ENCODE measurements at places on chromosomes 11 and 22.

DNA sequence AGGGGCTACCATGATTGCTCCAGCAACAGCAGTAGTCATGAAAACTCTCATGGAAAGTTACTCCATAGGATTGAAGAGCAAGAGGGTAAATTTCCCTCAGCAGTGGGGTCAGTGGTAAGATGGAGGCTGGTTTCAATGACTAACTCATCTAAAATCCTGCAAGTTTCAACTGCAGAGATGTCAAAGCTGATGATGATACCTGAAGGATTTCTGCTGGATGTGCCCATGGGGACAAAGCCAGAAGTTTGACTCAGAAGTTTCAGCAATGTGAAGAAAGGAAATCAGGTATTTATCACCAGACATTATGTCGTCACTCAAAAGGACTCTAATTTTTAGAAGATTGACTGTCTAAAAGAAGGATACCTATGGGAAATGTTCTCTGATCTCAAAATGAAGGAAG, 29.1 kb downstream of the RAB38 start:
- DNase-seq = no peak

GRCh38 chr11:6640985-6641701, 14.5 kb downstream of the DCHS1 start:
- no peak for DNase-seq

GRCh38 chr11:105092256-105093239, 47.0 kb downstream of the CARD18 start:
- DNase-seq = no peak

DNA sequence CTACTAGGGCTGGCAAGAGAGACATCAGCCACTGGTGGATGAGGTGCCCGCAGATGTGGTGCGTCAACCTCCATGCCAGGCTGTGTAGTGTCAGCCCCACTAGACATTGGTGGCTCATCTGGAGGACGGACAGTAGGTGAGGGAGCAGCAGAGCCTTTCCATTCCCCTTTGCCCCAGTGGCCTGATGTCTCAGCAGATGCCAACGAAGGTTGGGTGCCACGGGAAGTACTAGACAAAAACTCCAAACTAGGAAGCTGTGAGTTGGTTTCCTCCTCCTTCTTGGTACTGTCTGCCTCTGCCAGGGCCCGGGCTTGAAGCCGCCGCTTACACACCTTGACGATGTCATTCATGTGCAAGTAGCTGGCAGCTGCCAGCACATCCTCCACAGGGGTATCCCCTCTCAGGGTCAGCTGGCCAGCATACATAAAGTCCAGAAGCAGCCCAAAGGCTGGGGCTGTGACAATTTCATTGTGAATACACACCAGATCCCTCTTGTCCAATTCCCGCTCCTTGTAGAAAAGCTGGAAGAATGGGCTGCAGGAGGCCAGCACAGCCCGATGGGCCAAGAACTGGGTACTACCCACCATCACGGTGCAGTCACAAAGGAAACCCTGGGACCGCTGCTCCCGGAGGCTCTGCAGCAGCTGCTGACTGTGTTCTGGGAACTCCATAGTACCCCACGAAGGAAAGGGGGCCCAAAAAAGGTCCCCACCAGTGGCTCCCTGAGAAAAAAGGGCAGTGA, 795 bp downstream of the ZBTB3 start:
- no peak for DNase-seq

DNA sequence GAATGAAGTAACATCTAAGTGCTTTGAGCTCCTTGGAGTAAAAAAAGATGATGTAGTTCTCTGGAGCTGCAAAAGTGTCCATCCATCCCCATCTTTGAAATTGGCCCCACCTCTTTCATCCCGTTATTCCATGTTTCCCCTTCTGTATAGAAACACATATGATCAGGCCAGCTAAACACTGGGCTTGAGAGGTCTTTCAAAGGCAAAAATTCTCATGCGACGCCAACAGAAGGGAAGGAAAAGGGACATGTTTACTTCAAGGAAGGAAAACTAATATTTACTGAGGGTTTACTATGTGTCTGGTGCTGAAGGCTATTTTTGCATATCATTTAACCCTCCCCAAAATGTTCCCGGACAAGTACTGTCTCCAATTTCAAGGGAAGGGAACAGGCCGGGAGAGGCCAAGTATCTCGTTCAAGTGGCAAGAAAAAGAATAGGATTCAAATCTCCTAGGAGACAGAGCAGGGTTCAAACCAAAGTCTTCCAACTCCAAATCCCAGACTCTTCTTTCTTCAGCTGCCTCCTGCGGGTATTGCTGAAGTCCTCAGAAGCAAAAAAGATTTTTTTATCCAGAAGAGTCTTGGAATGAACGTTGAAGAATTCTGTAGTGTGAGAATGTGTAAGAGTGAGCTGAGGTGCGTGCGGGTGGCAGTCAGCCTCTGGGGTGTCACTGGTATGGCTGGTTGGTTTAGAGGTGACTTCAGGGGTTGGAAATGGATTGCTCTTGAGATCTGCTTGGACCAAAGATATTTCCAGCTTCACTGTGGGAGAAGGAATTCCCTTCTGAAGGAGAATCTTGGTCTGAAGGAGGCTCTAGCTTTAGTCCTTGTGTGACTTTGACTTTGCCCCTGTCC, 10.1 kb downstream of the TECTA start:
- DNase-seq = no peak

GRCh38 chr11:13776134-13776815, 107.8 kb downstream of the FAR1 start:
- DNase-seq = peak; percentile 19

- DNase-seq = no peak
Measured at GRCh38 chr22:44740307-44740706, 12.1 kb upstream of the ARHGAP8 start.

- DNase-seq = no peak
Measured at GRCh38 chr11:35794333-35794732, 131.8 kb downstream of the TRIM44 start.

DNA sequence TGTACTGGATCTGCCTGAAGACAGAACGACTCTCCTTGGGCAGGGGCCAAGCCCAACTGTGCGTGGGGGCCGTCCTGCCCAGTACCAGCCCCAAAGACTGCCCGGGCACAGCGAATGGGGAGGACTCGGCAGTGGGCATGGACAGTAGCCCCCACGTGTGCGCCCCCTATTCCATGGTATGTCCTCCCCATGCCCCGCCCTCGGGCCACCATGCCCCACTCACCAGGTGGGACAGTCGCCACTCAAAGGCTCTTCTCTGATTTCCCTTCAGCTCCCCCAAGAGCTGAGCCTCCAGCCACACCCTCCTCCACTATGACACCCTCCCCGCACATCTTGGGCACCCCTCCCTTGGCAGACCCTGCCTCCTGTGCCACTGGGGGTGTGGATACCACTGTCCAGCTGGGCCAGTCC, 43.5 kb downstream of the GNB1L start:
- DNase-seq = no peak

DNA sequence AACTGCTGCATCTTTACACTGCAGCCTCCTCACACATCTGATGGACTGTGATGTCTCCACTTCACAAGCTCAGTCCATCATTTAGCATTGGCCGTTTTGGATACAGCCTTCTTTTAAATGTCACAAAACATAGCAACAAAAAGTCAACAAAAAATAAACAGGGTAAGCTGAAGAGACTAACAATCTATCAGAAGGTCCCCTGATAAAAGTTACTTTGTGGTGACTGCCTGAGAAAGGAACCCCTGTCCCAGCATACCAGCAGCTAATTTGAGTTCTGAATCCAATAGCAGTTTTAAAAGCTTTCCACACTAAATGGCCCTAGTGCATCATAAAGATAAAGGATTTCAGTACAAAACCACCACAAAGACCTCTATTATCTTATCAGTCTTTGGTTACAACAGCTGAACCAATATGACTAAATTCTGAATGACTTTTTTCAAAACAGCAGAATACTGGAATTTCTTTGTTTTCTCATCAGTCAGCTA, 162.4 kb downstream of the SOX6 start:
- no peak for DNase-seq

- no peak for DNase-seq
Measured at GRCh38 chr11:114326151-114326550, 30.0 kb downstream of the NNMT start.

- DNase-seq = no peak
Measured at GRCh38 chr11:114773541-114774338, 95.4 kb downstream of the NXPE2 start.

DNA sequence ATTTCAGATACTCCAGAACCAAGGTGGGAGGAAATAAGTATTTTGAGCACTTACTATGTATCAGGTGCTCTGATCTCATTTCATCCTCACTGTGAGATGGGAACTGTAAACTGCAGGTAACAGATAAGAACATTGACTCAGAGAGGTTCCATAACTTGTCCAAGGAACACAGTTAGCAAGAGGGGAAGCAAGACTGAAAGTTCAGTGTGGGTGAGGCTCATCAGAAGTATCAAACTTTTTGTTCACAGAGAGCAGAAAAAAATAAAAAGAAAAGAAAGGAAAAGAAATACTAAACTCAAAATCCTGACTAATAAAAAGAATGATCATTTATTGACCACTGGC, 37.1 kb downstream of the RAB30 start:
- DNase-seq = no peak

- DNase-seq = no peak
Measured at GRCh38 chr11:134913391-134913790, 501.3 kb upstream of the B3GAT1 start.

DNA sequence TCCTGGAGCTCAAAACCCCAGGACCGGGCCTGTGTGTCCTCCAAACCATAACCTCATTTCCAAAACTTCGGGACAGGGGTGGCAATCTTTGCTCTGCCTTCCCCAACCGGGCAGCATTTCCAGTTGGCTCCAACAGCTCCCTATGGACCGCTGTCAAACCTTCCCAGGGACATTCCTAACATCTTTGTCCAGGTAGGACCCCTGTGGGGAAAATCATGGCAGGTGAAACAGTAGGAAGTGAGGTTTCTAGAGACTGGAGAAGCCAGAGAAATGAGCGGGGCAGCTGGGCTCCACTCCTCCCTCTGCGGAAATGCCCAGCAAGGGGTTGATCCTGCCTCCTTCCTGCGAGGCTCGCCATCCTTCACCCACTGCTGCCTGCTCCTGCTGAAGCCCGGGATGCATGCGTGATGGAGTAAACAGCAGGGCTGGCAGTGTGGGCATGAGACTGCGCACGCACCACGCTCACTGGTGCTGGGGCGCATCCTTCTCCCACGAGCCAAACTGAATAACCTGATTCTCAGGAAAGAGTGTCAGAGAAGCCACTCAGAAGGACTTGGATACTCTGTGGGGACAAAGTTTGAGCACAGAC, 136.4 kb downstream of the BUD13 start:
- no peak for DNase-seq

- no peak for DNase-seq
Measured at GRCh38 chr11:74989260-74989638, 516 bp downstream of the NEU3 start.

- DNase-seq = no peak
Measured at GRCh38 chr22:23070418-23071229, at the start of gene GNAZ. Gene GNAZ (plus strand): TSS chr22:23070519. CDS start chr22:23095696, 25,177 bp downstream.

- DNase-seq = no peak
Measured at GRCh38 chr11:8641332-8641731, 41.1 kb downstream of the TRIM66 start.

DNA sequence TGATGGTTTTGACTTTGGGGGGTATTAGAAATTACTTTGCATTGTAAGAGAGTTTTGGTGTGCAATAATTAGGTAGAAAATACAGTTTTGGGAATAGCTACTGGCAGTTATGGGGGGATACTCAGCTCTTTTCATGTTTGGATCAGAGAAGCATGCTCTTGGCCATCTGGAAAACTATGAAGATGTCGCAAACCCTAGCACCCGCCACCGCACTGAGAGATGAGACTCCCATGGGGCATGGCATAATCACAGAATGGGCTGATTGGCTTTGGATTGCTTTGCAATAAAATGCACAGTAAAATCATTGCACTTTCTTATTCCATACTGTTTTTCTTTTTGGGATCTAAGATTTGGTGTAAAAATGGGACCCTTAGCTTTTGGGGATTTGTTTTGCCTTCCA, 43.5 kb upstream of the SLC5A12 start:
- DNase-seq = no peak

DNA sequence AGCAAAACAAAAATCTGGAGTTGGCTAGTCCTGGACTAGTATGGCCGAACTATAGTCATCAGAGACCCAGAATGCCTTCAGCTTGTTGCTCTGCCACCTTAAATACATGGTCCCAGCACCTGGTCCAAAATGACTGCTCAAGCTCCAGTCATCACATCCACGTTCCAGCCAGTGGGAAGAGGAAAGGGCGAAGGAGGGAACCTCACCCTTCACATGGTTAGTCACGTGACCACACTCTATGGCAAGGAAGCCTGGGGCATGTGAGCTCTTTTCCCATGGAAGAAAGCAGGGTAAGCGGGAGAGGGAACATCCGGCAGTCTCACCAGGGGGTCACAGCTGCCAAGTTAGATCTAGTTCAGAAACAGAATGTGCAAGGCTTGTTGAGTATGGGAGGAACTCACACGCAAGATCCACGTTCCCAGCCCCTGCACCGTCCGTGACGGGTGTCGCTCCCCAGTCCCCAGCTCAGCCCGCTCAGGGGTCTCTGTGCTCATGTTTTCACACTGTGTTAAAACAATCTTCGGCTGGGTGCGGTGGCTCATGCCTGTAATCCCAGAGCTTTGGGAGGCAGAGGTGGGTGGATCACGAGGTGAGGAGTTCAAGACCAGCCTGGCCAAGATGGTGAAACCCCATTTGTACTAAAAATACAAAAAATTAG, 1.9 kb upstream of the ANO9 start:
- DNase-seq = no peak

GRCh38 chr11:76664578-76665061, 5.9 kb downstream of the LRRC32 start:
- no peak for DNase-seq

- no peak for DNase-seq
Measured at GRCh38 chr11:113991718-113992458, 17.0 kb downstream of the HTR3A start.

- DNase-seq = peak; percentile 56
Measured at GRCh38 chr22:36757668-36758211, 18.2 kb downstream of the IFT27 start.

- DNase-seq = no peak
Measured at GRCh38 chr22:24976442-24977218, 24.1 kb downstream of the KIAA1671 start.

DNA sequence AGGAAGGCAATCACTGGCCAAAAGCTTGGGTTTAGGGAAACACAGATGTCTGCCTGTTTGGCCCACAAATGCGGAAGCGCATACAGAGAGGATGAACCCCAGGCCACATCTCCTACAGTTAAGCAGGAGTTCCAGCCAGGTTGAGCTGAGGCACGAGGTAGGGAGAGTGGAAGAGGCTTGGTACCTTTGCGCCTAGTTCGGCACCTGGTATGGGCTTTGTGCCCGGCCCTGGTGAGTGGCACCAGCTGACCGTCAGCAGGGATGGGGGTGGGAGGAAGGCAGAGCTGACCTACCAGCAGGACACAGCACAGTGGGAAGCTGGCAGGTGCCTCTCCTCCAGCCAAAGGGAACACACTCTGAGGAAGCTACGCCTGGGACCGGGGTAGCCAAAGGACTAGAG, 57.6 kb downstream of the KCNC1 start:
- no peak for DNase-seq

- no peak for DNase-seq
Measured at GRCh38 chr22:45511847-45512261, 9.2 kb downstream of the FBLN1 start.

- DNase-seq = no peak
Measured at GRCh38 chr22:29998627-29999384, 81.5 kb upstream of the HORMAD2 start.

GRCh38 chr11:57248780-57249383, 11.8 kb upstream of the APLNR start:
- DNase-seq = no peak
